Activated gamma-delta T cell treated with Interleukin-2 at 50 U/mL for 16 hours (primary cell): ENCODE measurements at places on chromosomes 2 and 18.

DNA sequence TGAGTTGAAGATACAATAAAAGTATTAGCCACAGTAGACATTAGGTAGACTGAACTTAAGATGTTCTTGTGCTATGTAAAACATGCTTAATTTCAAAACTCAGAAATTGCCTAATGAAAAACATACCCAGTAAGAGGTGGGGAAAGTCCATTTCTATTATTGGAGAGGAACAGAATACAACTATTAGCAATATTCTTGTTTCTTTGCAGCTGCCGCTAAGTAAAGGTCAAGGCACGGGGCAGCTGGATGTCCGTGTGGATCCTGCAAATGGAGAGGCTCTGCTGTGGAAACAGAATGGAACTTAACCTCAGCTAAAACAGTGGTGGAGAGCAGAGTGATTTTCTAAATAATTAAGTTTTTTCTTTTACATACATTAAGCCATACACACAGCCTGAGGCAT is 139.2 kb upstream of the ARHGAP28 start:
- no peak for DNase-seq

DNA sequence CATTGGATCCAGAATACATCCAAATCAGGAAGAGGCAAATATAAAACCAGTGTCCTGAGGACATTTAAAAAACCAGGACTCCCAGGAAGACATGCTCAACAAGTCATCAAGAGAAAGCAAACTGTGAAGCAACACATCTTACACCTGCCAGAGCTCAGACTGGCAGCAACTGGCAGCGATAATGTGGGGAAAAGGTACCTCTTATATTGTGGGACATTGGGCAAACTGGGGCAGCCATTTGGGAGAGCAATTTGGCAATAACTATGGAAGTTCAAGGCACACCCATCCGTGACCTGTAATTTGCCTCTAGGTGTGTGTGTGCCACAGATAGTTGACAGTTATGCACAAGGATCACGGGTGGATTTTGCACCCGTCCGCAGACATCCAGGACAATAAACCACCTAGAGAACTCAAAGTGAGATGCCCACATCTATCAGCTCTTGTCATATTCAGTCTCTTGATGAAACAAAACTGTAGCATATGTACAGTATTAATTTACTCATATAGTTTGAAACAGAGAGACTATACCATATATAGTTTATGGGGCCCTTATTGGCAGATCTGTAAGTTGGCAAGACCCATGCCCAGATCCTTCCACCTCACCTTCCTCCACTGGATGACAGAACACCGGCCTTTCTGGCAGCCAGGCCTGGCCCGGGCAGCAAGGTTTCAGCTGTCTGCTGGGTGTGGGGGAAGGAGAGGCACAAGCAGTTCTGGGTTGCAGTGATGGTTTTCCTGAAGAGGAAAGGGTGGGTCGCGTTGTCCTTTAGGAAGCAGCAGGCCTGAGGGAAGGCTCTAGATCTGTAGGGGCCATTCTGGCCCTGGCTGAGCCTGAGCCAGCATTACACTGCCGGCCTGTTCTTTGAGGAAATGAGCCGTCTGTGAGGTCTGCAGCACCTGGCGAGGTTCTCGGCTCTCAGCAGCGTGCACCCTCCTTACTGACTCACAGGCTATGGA is 18.8 kb downstream of the HJURP start:
- no peak for DNase-seq

GRCh38 chr2:11332596-11332995 is 11.8 kb downstream of the ROCK2 start:
- DNase-seq = no peak

DNA sequence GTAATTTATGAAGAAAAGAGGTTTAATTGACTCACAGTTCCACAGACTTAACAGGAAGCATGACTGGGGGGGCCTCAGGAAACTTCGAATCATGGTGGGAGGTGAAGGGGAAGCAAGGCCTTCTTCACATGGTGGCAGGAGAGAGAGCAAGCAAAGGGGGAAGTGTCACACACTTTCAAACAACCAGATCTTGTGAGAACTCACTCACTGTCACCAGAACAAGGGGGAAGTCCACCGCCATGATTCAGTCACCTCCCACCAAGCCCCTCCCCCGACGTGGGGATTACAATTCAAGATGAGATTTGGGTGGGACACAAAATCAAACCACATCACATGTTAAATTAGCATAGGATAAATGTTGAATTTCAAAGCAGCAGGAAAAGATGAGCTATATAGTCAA is 56.2 kb downstream of the STRADB start:
- DNase-seq = no peak

GRCh38 chr18:49175071-49175470 is 224.3 kb upstream of the SMAD7 start:
- no peak for DNase-seq

- DNase-seq = no peak
Observed at GRCh38 chr2:24831221-24832072, 38.2 kb downstream of the CENPO start.

DNA sequence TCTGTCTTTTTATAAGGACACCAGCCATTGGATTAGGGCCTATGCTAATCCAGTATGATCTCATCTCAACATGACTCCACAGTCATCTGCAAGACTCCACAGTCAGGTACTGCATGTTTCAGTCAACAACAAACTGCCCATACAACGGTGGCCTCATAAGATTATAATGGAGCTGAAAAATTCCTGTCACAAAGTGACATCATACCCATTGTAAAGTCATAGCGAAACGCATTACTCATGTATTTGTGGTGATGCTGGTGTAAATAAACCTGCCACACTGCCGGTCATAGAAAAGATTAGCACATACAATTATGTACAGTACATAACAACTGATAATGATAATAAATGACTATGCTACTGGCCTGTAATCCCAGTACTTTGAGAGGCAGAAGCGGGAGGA is 102.2 kb downstream of the TEX51 start:
- no peak for DNase-seq

DNA sequence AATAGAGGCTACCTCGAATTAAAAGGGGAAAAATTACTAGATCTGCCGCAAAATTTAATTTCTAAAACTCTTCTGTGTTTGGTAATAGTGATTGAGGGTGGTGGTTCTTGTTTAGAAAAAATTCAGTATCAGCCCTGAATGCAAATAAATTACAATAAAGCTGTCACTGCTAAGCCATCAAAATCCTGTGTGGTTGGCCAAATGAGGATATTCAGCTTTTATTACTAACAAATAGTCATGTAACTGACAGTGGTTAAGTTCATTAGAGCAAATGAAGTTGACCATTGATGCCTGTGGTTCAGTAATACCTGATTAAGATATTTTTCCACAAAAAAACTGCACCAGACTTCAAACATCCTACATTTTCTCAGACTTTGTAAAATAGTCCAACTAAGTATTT is 14.4 kb downstream of the PPP1CB start:
- no peak for DNase-seq

DNA sequence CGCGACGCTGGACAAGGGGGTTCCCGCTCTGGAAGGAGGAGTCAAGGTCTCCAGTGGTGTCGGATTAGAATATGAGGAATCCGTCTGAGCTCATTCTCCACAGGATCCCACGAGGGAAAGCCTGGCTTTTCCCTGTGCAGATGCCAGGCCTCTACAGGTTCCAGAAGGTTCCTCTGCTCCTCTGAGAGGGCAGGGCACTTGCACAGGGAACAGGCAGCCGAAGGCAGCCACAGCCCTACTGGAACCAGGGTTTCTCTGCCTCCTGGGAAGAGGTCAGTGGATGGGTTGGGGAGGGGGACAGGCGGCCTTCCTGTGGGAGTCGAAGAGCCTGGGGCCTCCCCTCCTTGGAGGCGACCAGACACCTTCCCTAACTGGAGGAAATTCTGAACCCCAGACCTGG is 1.7 kb upstream of the AQP12A start:
- no peak for DNase-seq

- no peak for DNase-seq
Observed at GRCh38 chr18:36334798-36335197, 37.3 kb downstream of the FHOD3 start.

- no peak for DNase-seq
Observed at GRCh38 chr18:21682371-21683051, 22.1 kb downstream of the ABHD3 start.

DNA sequence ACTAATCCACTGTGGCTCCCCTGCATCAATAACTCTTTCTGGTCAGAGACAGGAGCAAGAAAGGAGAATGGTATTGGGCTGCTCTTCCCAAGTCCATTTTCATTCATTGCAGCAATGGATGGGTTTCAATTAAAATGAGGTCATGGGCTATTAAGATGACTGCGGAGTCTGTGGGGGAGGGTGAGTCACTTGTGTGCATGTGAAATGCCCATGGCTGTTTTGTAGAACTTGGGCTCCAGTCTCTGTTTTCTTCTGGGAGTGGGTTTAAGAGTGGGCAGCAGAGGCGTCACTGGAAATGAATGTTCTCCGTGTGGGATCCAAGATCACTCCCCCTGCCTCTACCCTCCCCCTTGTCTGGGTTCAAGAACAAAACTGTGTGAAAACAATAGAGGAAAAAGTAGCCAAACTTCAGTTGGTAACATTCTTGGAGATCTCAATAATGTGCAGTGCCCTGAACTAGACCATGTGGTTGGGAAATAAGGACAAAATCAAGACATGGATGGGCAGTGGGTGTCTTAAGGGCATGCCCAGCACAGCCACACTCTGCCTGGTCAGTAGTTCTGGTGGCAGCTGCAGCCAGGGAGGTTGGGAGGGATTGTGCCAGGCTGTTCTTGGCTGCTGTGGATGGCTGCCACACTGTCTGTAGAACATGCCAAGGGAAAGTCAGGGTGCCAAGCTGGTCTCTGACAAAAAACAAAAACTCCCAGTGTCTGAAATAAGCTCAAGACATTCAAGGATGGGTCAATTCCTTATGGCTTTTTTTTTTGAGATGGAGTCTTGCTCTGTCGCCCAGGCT is 68.2 kb upstream of the CXCR4 start:
- no peak for DNase-seq

GRCh38 chr18:73279498-73279897 is 411.7 kb upstream of the NETO1 start:
- DNase-seq = no peak

- no peak for DNase-seq
Observed at GRCh38 chr2:215425021-215425782, 10.7 kb downstream of the FN1 start.

DNA sequence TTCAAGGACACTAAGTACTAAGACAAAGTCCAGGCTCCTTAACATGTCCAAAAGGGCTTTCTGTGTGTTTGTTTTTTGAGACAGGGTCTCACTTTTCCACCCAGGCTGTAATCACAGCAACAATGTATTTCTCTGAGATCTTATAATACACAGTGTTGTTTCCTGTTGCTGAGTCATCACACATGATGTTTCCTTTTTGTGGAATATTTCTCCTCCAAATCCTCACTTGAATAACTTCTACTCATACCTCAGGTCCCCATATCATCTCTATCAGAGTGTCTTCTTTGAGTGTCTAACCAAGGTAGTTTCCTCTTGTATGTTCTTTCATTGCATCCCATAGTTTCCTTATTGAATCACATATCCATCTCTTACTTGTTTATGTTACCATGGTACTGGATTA is 632.0 kb upstream of the PIK3C3 start:
- DNase-seq = no peak

DNA sequence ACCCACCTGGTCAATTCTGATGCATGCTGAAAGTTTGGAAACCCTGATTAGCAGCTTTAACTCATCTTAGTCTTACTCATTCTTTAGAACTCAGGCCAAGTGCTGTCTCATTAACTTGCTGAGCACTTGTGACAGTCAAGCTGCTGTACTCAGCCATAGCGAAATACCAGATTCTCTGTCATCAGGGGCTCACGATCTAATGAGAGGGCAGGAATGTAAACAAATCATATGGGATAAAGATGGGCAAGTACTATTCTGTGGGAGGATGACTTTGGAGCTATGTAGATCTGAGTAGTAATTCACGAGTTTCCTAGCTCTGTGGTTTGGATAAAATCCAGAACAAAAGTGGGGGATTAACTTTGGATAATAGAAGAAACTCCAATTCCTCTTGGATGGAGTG is 376.6 kb downstream of the HRH4 start:
- DNase-seq = no peak

- DNase-seq = no peak
Observed at GRCh38 chr18:29218091-29218490, 1041.2 kb upstream of the CDH2 start.
